ENCODE measurements at places on chromosomes 5 and 9.

- no peak for DNase-seq
These were observed 1.4 kb downstream of the SLC26A2 start for GRCh38 chr5:149961957-149962409.

- no peak for DNase-seq
These were observed 113.2 kb downstream of the UNC13B start for GRCh38 chr9:35274993-35275392.

GRCh38 chr5:169577951-169578350 is 5.6 kb upstream of the SPDL1 start:
- no peak for DNase-seq

DNA sequence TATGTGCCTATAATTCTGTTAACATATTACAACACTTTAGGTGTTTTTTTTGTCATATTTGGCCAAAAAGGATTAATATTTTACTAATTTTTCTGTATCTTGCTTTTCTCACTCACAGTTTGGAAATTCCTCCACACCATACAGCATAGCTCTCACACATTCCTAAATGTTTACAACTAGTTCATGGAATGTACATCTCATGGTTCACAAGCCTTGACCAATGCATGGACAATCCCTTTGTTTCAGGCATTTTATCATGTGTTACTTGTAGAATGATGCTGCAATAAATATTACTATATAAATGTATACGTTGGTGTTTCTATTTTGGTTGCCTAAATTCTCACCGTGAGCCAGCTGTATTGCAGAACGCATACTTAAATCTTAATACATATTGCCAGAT is 80.5 kb upstream of the SPATA31C2 start:
- no peak for DNase-seq

DNA sequence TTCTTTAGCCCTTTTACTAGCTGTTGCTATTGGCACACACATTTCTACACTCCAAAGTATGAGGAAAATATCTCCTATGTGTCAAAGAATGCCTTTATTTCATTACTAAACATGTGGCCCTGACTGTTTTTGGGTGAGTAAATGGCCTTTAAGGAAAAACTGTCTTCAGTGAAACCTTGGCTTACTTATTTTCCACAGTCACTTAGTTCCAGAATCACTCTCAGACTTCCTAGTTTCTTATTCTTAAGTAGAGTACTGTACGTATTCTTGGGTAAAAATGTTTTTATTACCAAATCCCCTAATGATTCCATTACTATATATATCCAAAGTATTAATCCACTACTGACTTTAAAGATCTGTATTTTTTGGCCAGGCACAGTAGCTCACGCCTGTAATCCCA is 27.5 kb downstream of the ERP44 start:
- no peak for DNase-seq

DNA sequence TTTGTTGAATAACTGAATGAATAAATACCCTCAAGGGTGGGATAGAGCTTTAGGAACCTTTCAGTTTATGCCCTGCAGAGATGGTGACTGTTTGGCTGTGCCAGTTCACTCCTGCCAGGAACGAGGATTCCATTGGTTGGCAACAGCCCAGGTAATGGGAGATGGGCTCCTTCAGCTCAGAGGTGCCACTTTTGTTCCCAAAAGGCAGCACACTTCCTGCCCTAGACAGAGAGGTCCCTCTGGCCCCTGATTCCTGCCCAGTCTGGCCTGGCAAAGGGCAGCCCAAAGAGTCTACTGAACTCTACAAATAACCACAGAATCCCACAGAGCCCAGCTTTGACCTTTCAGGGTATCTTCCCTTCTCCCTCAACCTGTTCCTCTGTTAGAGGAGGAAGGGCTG is 1.6 kb downstream of the C9orf152 start:
- DNase-seq: no peak

- DNase-seq: no peak
These were observed 14.3 kb downstream of the PDE8B start for GRCh38 chr5:77224672-77225355.

DNA sequence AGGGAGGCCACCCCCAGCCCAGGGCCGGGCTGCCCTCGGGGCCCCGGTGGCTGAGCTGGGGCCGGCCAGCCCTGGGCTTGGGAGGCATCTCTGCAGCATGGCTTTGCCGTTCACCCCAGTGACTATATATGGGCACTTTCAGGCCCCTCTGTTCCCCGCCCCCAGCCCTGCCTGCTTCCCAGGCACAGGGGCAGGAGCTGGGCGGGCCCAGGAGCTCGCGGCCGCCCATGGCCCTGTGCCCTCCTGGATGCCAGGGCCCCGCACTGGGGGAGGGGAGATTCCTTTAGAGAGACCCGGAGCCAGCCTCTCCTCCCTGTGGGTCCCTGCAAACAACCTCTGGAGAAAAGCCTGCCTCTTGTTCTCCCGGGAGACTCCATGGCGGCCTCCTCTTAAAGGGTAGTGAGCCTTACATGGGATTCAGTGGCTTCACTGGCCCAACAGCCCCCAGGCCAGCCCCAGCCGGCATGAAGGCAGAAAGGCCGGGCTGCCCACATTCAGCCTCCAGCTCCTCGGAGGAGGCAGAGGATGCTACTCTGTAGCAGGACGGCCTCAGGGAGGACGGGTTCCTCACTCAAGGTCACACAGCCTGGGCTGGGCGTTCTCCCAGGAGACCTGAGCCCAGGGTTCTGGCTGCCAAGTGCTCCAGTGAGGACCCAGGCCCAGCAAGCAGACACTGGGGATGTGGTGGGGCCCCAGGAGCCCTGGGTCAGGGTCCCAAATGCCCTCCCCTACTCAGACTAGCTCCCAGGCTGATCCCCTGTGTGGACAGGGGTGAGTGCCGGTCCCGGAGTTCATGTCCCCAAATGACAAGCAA is 4.1 kb downstream of the NACC2 start:
- DNase-seq: no peak

- no peak for DNase-seq
These were observed 56.1 kb upstream of the TUT7 start for GRCh38 chr9:86410281-86410680.

DNA sequence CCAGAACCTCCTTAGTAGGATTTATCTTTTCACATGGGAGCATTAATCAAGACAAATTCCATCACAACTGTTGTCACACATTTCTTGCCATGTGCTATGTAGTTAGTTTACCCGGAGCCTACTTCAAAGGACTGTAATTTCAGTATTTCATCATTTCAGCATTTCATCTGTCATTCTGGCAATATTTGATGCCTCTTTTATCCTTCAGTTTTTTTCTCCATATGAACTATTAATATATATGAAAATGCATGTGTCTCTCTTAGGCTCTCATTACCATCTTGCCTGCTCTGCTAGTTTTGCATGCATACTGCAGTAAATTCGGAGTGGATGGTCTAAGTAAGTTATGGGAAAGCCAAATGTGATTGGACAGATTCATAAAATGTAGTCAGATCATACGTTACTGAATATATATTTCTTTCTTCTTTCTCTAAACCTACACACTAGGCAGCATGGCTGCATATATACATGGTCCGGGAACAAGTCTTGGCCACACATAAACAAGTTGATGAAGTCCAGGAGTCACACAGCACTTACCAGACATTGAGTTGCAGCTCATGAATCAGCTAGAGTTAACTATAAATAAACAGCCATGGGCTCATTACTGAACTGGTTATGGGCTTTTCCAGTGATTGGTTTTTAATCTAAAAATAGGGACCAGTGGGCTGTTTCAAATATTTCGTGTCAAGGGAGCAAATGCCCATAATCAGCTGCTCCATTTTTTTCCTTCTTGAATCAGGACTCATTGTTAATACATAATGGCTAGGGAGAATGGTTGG is 46.6 kb downstream of the SPATA31D1 start:
- DNase-seq: no peak

DNA sequence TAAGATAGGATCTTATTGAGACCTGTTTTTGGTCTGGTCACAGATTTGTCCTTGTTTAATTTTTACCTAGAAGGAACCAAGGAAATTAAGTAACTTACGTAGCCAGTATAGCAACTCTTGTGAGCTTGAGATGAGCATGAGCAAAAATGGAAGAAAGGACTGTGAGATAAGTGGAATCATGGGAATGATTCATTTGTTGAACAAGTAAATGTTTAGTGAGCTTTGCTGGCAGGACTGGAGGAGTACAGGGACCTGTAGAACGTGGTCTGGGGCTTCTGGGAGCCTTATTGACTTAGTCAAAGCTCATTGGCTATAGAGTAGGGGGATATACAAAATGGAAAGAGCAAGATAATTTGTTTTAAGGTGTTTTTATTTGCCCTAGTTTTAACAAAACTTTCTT is 3.0 kb downstream of the RAD23B start:
- no peak for DNase-seq

DNA sequence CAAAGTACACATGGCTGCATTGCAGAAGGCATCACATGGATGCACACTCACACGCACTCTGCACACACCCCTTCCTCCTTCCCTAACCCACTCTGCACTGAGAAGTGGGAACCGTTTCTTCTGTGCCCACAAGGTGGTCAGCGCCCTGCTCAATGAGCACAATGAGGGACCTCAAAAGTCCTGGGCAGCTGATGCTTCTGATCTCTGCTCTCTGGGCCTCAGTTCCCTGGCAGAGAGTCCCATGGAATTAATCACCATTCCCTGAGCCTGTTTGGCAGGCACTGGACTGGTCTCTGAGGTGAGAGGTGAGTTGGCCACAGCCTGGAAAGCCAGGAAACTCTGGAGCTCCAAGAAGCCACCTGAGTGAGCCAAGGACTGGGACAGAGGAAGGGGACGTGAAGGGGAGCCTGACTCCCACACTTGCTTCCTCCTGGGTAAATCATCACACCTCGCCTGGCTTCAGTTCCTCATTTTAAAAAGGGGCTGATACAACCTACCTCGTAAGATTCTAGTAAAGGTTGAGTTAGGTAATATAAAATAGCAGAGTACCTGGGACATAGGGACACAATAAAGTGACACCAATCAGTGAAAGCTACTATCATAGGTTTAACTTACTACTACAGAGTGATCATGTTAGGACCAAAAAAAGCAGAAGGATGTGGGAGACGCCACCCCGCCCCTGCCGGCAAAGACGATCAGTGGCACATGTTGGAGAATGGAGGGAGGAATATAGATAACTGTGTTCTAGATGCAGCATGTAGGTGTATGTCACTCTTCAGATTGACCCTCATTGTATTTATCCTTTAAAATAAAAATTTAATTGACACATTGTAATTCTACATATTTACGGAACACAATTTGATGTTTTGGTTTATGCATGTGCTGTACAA is 21.1 kb upstream of the IGFBPL1 start:
- DNase-seq: no peak

GRCh38 chr9:3858961-3859360 is 333.2 kb upstream of the RFX3 start:
- DNase-seq: no peak

DNA sequence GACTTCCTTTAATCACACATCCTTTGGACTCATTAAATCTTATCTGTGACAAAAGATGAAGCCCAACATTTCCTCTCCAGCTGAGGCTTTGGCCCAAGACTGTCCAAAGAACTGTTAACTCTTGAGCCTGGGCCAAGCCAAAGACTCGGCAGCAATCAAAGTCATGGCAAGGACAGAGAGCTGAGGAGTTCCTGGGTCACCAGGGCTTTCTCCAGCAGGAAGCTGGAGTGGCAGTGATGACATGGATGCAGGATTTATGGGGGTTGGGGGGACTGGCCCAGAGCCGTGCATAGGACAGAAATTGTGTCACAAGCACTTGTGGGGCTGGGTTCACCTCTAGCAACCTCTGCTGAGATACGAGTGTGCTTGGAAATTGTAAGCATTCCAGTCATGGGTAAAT is 440.3 kb downstream of the PLK2 start:
- no peak for DNase-seq

GRCh38 chr5:143055596-143056338 is 285.6 kb downstream of the ARHGAP26 start:
- DNase-seq: no peak

DNA sequence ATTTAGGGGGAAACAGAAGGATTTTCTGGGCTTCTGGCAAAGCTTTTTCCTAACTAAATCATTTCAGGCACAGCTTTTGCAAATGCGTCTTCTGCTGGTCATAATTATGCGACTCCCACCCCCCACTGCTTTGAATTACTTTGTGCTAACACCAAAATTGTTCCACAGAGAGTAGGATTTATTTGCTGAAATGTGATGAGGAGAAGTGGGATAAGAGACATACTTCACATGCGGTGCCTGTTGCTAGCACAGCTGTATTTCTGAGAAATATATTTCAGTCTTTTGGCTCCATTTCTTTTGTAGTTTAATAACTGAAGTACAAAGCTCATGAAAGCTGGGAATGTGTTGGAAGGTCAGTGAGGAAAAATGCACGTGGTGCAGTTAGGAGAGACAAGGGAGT is 83.2 kb upstream of the TAS2R1 start:
- DNase-seq: no peak

DNA sequence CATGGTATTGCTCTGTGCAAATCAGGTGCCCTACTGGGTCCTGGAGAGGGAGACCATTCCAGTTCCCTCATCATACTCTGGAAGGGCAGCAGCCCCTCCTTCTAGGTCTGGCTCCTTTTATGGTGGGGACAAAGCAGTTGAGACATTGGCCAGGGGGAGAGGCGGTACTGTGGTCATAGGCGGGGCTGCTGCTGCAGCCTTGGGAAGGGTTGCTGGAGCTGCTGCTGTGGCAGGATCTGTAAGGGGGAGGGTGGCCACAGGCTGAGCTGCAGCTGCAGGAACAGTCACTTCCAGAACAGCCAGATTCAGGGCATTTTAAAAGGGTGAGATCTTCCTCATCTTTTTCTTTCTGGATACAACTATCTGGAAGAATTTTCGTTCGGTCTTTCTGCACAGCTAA is 233.0 kb upstream of the SGCD start:
- DNase-seq: no peak

GRCh38 chr5:173829826-173830225 is 58.3 kb upstream of the CPEB4 start:
- no peak for DNase-seq

GRCh38 chr5:158170060-158170459 is 311.1 kb upstream of the CLINT1 start:
- DNase-seq: no peak

GRCh38 chr9:20835377-20836286 is 151.6 kb downstream of the FOCAD start:
- DNase-seq: no peak

DNA sequence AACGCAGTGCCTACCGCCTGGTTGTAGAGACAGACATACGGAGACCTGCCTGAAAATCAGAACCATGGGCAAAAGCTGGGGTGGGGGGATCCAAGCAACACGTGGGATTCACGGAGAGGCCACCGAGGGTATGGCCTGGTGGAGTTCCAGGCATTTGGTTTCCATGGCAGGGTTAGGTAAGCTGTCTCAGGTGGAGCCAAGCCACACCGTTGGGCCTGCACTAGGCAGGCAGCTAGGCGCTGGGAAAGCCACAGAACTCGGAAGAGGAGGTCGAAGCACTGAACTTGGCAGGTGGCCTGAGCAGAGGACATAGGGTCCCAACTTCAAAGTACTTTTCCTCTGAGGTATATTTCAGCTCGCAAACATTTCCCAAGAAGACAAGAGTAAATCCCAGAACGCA is 111.6 kb downstream of the ISL1 start:
- no peak for DNase-seq
